GM04504 (cell line): ENCODE measurements at places on chromosomes 1 and 21.
A peak's percentile ranks its signal among the peaks of the same experiment; 100 is the strongest.

- DNase-seq = no peak
Observed at GRCh38 chr1:17409391-17409811, 30.1 kb downstream of the RCC2 start.

DNA sequence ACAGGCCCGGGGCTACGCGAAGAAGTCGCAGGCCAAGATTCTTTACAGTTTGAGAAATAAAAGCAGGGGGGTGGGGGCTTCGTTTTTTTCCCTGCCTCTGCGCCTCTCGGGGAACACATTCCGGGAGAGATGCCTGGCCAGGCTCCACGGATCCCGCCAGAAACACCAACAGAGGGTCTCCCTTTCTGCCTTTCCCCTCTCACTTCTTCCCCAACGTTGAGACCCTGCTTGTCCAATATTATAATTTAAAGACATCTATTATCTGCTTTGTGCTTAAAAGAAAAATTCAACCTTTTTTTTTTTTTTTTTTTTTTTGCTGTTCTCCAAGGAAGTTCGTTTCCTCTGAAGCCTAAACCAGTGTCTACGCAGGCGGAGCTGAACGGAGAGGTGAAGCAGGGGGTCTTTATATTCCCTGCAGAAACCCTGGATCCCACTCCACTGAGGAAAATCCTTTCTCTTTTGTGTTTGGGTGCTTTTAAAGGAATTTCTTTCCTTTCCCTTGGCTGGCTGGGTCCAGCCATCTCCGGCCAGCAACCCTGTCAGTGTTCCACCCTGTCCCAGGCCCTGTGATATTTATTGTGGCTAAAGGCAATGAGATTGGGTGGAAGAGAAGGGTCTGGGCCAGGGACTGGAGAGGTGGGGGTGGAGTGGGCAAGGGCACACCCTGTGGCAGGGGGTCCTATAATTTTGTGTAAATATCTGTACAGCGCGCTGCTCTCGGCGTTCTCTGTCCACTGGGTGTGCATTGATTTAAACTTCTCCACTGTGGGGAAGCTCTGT, 2.2 kb downstream of the FOXD2 start:
- DNase-seq = no peak

GRCh38 chr21:46052703-46053651, 44.9 kb upstream of the COL6A2 start:
- peak; percentile 81 for DNase-seq

DNA sequence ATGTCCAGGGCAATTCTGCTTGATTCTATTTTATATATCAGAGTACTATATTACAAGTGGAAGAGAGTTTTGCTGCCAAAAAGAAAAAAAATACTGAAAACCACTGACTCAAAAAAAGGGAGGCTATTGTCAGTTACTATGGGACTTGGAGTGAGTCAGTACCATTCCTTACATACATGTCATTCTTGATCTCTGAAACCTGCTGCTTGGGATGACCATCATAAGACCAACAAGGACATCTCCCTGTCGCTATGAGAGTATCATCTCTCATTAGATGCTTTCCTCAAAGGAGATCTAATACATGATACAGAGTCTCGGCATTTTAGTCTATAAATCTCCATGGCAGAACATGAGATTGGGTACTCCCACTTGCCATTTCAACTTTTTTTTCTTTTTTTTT, 11.8 kb upstream of the INPP5B start:
- DNase-seq = peak; percentile 81

DNA sequence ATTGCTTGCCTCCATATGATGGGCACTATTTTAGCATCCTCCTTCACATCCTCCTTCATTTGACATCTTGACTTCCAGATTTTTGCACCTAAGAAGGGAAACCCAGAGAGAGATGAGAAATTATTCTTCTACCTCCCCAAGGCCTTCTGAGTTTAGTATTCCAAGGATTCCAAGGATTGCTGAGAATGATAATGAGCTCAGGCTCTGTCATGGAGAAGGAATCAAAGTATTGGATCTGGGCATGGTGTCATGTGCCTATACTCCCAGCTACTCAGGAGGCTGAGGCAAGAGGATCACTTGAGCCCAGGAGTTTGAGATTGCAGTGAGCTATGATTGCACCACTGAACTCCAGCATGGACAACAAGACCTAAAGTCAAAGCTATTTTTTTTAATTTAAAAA, 26.6 kb upstream of the ZNF281 start:
- no peak for DNase-seq

GRCh38 chr1:232048481-232048880, 421.9 kb downstream of the DISC1 start:
- no peak for DNase-seq

- DNase-seq = no peak
Observed at GRCh38 chr21:38820471-38821239, 14.9 kb downstream of the ETS2 start.

DNA sequence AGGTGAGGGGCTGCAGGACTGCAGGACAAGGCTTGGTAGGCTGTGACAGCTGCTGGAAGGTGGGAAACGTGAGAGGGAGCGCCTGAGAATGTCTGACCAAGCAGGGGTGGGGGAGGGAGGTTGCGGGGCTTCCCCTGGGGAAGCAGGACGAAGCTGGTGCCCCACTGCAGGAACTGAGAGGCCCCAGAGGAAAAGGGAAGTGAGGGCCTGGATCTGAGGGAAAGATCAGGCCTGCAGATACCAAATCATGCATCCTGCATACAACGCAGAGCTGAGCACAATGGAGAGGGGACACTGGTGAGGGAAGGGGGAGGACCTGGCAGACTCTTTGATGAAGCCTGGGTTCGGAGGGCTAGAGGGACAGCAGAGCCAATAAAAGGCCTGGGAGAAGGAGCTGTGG, 65.7 kb upstream of the BACE2 start:
- DNase-seq = no peak

GRCh38 chr1:201142011-201142848, 12.0 kb downstream of the TMEM9 start:
- DNase-seq = no peak

DNA sequence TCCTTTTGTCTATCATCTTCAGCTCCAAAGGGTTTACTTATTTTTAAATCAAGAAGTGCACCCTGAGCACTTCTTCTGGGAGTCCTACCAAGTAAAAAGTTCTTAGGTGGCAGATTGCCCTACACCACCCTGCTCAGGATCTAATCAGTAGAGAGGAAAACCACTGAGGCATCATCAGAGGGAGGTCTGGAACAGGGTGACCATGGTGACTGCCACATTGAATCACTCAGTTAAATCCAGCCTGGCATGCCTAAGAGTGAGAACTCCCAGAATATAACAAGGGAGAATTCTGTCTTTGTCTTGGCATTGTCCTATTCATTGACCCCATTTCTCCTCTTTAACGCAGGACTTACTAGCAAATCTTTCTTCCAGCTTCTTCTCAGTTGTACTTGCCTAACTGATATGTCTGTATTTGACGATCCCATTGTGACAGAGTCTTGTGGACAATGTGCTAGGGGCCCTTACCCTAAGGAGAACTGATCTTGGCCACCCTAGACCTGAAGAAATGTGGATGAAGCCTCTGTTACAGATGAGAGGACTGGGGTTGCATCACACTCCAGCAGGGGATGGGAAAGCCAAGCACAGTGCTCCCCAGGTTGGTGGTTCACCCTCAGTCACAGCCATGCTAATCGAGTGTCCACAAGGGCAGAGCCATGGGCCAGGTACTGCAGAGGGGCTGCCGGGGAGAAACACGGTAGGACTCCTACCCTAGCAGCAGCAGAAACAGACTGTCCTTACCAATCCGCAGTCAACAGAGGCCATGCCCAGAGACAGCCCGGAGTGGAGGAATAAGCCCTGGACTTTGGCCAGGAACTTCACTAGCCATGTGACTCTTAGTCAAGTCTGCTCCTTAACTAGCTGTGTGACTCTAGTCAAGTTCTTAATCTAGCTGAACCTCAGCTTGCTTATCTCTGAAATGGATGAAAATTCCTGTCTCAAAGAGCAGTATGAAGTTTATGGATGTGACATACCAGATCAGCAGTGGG, 15.4 kb downstream of the PKP1 start:
- DNase-seq = no peak

DNA sequence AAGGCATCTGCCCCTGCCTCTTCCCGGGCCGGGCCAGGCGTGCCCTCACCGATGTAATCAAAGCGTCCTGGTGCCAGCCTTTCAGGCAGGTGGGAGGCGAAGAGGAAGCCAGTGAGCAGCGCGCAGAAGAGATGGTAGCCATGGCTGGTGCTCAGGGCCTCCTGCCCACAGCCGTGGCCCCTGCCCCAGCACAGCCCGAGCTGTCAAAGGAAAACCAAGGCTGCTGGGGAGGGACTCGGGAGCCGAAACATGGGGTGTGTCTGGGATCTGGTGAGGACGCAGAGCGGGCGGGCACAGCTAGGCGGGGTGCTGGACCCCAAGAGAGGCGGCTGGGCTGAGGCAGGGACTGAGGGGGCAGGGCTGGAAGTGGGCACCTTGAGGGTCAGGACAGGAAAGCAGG, 2.7 kb downstream of the BGLAP start:
- DNase-seq = no peak

- DNase-seq = no peak
Observed at GRCh38 chr1:1541956-1542765, 1.7 kb upstream of the TMEM240 start.
